ENCODE measurements at places on chromosomes 12 and 14. TPM values are rescaled to one million over a fixed set of nuclear protein-coding genes. Genes with fewer than 3 reads are reported as not detected.

DNA sequence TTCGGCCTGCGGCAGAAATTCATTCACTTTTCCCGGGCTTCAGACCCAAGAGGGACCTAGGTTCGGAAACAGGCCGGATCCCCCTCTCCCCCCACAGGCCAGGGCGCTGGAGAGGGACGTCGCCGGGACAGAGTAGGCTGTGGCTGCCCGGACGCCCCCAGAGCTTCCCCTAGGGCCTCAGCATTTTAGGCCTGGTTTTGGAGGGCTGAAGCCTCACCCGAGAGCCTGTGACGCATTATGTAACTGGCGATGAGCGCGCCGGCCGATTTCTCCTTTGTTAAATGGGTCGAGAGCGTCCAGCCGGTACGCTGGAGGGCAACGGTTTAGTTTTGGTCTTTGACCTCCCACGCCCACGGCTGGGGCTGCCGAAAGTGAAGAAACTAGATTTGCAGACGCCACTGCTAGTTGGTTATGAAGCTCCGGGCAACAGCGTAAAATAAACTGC is 657 bp downstream of the PEBP1 start:
- DNase-seq, result peak; percentile 38

GRCh38 chr14:32211068-32211404 is 8.0 kb upstream of the RNU6-8 start:
- no peak for DNase-seq

DNA sequence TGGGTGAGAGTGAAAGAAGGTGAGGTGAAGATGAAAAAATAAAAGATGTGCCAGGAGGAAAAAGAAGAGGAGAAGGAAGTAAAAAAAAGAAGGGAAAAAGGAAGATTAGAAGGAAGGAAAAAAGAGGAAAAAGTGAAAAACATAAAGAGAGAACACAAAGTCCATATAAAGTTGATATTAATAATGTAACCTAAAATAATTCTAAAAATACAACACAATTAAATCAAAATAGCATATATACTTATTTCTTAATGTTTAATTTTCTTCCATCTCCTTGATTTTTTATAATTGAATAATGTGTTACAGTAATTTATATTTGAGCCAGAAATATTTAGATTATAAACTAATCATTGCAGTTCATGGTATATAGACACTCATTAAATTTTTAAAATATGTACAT is 124.4 kb upstream of the NOVA1 start:
- no peak for DNase-seq

GRCh38 chr12:123063535-123063934 is 83.1 kb downstream of the ARL6IP4 start:
- peak; percentile 32 for DNase-seq

The TMEM132C gene
- polyA plus RNA-seq, result not detected
